Activated T-helper 2 cell treated with anti-CD3 and anti-CD28 coated beads, Interferon-gamma antibody, Interleukin-2, Interleukin-4, amounts not matched to agents 10 μg/mL and 5 μg/mL and 100 μg/mL, durations not matched to agents 14 hours and 24 hours and 36 hours (primary cell): ENCODE measurements at places on chromosomes 1 and 21. TPM values are rescaled to one million over a fixed set of nuclear protein-coding genes. Genes with fewer than 3 reads are reported as not detected.

The SNAPIN gene
- total RNA-seq: 32.8 and 33.1 TPM in 2 replicates

DNA sequence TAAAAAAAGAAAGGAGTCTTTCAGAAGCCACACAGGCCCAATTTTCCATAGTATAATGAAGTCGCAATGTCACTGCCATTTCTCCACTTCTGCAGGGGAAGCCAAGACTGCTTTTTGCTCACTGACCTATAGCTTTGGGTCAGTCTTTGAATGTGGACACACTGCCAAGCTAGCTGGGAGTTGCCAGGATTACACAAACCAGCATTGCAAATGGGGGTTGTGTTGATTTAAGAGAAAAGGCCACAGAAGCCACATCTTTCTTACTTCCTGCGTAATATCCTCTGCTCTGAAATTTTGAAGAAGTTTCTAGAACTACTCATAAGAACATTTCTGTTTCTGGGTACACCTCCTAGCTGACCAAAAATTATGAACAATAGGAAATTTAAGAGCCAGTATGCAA, 45.8 kb upstream of the SAMSN1 start:
- DNase-seq: no peak

- no peak for DNase-seq
These were observed 376 bp downstream of the AVPR1B start for GRCh38 chr1:206116873-206117150.

The ACTA1 gene
- not detected in 2 replicates for total RNA-seq

DNA sequence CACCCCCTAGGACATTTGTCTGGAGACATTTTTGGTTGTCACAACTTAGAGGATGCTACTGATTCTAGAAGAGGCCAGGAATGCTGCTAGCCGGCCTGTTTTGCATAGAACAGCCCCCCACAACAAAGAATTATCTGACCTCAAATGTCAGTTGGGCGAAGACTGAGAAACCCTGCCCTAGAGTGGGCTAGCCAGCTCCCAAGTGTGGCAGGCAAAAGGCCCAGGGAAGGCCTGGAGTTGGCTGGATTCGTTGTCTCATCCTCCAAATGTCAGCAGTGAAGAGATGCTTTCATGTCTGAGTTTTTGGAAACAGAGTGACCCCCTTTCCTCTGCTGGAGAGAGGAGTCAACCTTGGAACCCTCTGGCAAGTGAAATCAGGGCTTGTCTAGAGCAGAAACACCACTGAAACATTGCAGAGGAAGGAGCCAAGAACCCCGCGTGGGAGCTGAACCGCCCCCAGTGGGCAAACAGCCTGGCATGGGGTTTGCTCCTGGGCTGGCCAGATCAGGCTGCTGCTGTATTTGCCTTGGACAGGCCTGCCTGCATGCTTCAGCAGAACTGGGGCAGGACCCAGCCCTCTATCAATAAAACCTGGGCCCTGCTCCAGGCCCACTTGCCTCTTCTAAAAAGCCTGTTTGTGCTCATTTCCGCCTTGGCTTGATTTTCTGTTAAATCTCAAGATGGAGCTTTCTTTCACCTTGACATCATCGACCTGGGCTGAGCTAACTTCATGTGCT, 32.9 kb downstream of the RASSF5 start:
- no peak for DNase-seq

The FOXD2 gene
- 0.11 and 0.18 TPM in 2 replicates for total RNA-seq
